GM12878 (cell line): ENCODE measurements at places on chromosomes 12 and 14.

GRCh38 chr12:94261119-94261518 lies 112.7 kb downstream of the PLXNC1 start:
- DNase-seq, result no peak

DNA sequence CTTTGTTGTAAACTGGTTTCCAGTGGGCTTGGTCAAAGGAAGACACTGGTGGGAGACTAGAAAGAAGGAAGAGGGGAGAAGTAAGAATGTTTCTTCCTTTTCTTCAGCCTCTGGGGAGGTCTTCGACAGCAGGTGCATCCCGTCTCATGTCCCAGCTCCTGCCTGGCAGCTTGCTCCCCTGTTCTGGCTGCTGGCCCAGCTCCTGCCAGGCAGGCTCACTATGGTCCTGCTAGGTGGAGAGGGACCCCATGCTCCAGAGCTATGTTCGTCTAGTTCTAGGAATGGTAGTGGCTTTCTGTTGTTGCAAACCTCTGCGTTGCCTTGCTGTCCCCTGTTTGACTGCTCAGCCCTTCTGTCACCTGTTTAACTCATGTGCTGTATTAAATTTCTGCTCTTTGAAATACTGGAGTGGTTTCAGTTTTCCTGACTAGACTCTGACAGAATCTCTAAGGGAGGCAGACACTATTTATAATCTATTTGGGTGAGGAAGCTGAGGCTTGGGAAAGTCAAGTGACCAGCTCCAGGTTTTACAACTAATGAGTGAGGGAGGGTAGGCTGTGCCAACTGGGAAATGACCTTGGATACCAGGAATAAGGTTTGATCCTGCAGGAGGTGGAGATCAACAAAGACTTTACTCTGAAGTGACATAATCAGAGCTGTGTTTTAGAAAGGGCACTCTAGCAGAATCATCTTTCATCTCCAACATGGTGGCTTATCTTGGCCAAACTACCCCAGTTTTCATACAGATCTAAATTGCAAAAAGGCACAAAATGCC lies 94.7 kb upstream of the DDHD1 start:
- no peak for DNase-seq

DNA sequence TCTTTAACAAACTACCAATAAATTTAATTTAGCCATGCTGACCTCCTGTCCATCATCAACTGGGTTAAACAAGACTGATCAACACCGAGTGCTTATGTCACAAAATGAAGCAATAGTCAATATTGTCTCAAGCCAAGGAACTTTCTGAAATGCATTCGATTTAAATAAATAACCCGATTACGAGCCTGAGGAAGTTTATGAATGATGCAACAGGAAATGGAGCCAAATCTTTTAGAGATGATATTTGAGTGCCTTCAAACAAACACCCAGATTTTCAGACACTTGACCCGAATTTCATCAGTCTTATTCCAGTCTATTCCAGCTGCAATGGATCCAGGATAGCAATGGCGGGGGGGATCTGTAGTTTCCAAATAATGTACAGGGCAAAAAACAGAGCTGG lies 27.9 kb downstream of the FAR2 start:
- DNase-seq, result no peak

- no peak for DNase-seq
Measured at GRCh38 chr12:58314610-58315009, 373.2 kb downstream of the ATP23 start.

GRCh38 chr12:122503783-122504590 lies 3.3 kb upstream of the ZCCHC8 start:
- no peak for DNase-seq

DNA sequence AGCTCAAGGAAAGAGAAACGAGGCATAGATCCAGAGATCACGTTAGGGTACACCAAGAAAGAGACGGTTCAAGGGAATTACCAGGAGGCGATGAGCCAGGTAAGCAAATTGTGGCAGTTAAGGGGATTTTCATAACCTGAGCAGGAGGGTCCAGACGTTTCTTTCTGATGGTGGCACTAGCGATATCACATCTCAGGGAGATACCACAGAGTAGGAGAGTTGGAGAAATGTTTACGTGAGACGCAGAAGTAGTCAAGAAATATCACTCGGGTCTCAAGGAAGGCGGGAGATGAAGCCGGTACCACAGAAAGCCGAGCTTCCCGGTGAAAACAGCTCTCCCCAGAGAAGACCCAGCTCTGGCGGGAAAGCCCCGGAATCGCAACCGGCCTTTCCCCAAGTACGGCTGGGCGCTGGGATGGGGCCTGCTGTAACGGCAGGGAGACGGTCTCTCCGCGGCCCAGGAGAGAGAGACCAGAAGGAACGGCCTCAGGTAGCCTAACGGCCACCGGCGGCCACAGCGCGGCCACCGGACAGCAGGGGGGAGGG lies 485 bp downstream of the SENP1 start:
- peak; percentile 38 for DNase-seq

DNA sequence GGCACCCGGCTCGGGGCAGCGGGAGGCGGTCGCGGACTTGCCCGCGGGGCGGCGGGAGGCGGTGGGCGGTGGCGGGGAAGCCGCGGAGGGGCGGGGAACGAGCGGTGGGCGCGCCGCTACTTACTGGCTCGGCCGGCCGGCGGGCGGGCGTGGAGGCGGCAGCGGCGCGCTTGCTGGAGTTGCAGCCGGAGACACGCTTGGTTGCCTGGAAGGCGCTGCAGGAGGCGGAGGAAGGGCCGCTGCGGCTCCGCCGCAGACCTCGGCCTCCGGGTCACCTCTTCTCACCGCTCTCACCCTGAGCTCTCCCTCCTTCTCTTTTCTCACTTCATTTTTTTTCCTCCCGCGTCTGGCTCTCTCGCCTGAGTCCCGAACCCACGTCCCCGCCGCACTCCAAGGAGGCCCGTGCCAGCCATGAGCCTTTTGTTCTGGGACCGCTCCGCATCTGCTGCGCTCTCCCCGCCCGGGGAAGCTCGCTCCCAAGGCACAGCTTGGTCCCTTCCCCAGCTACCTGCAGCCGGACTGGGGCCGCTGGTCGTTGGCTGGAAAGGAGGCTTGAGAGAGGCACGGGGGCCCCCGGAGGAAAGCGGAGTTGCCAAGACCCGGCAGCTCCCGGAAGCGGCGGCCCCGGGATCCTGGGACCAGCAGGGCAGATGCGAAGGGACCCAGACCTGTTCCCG lies 592 bp upstream of the KCNK10 start:
- no peak for DNase-seq

DNA sequence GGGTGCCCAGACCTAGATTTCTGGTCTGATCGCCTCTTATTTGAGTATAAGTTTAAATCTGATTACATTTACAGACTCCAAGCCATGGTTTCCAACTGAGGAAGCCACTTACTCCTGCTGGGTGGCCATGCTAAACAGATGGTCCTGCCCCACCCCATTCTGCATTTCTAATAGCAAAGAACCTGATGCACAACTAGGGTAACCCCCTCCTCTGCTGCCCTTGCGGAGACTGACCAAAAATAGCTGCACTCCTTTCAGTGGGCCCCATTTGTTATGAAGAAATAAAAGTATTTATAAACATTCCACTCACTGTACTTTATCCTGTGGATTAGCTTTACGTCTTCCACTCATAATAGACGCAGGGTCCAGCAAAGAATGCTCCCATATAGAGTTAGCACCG lies 6.8 kb downstream of the GIT2 start:
- DNase-seq, result no peak

DNA sequence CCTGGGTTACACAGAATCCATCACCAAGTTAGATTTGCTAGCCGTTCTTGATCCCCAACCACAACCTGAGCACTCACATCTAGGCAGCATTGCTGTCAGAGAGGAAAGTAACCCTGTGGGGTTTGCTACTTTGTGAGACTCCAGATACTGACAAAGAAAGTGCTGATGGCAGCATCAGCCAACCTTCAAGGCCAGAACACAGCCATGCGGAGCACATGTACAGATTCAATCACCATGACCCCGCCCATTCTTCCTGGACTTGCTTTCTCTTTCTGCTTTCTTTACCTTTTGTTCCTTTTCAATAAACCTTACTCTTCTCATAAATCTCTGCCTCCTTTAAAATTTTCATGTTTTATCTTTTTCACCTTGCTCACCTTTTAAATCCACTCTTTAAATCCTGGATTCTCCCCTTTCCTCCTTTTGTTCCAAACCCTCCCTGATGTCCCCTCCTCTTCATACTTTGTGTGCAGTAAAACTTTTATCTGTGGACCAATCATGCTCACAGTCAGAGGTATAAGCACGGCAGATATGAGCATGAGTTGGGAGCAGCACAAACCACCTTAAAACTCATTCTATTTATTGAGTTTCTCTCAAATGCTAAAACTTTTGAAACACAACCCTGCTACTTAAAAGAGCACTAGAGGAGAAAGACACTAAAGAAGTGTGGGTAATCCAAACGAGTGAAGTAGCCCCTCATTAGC lies 21.9 kb upstream of the CERS5 start:
- no peak for DNase-seq

DNA sequence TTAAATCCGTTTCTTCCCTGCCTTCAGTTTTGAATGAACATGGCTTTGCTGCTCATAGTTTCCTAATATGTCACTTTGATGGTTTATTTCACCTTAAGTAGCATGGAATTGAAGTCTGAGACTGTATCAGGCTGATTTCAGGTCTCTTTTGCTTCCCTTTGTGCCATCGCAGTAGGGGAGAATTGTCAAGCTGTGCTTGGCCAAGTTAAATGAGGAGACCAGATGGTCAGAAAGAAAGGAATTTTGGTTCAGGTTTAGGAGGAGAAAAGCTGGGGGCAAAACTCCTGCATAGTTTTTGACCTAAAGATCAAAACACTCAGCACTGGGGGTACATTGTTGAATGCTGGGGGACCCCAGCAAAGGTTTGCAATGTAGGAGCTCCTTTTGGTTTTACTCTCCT lies 398.4 kb downstream of the NUAK1 start:
- no peak for DNase-seq

GRCh38 chr12:109876406-109876805 lies 3.9 kb downstream of the GLTP start:
- no peak for DNase-seq
